ENCODE measurements at places on chromosomes 11 and 22.

DNA sequence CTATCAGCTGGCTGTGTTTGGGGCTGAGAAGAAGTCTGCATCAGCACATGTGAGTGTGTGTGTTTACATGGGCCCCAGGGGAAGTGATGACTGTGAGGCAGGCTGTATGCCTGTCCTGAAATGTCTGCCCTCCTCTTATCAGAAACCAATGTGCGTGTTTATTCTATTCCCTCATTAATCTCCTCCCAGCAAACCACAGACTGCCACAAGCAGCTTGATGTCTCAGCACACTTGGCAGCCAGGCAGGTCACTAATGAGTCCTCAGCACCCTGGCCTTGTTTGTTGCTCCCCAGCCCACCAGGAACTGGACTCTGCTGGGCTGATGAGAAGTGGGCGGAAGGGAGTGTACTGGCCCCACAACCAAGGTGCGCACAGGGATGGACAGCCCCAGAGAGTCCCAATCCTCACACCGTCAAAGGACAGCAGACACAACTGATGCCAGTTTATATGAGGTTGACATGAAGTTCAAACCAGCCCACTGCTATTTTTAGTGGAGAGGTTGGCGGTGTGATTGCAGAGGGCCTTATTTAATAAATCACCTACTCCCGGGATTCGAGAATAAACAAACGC, 225.8 kb downstream of the ETS1 start:
- no peak for DNase-seq

- no peak for DNase-seq
Measured at GRCh38 chr11:62000539-62001446, 33.4 kb upstream of the FTH1 start.

GRCh38 chr11:30451167-30451566, 128.3 kb downstream of the ARL14EP start:
- no peak for DNase-seq

DNA sequence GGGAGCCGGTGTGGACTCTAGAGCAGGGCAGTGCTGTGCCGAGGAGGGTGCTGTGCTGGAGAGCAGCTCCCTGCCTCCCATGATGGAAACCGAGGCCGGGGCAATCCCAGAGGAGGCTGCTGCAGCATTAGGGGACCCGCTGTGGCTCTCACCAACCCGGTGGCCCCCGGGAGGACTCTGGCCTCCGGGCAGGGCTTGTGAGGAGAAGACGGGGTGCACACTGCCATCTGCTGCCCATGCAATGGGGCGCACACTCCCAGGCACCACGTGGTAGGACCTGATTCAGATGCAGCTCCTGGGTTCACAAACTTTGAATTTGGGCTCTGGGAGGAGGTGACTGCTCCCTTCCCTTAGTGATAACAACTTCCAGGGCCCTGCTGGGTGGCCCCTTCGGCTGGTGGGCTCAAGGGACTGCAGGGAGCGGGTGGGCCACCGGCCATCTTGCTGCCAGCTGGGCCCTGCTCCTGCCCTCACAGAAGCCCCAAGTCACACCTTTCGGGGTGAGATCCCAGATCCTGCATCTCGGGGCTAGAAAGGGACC, 93.8 kb upstream of the FGF3 start:
- DNase-seq = no peak

DNA sequence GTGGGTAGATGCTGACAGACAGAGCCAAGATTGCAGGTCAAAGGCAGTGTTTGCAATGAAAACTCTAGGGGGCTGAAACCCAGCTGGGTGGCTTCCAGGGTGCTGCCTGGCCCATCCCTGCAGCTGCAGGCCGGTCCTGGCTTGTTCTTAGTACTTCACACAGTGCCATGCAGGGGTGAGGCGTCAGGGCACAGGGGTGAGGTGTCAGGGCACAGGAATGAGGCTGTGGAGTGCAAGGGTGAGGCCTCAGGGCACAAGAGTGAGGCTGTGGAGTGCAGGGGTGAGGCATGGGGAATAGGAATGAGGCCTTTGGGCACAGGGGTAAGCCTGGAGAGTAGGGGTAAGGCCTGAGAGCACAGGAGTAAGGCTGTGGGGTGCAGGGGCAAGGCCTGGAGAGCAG, 337.6 kb downstream of the TBC1D22A start:
- no peak for DNase-seq

- DNase-seq = no peak
Measured at GRCh38 chr11:104043678-104044239, 7.3 kb downstream of the DDI1 start.

GRCh38 chr22:50136581-50137015, 33.9 kb upstream of the PANX2 start:
- DNase-seq = no peak

DNA sequence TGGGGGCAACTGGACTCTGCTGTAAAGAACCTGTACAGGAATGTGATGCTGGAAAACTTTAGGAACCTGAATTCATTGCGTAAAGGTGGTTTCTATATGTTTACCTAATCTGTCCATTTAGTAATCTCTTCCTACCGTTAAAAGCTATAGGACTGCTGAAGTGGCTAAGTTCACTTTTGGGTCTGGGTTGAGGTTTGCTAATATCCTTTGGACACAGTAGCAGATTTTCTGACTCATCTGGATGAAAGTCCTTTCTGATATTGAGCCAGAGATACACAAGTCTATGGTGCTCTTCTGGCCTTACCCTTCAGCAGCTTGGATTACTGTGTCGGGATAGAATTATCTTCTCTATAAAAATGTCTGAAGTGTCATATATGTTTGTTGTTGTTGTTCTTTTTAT, 16.9 kb downstream of the ZNF215 start:
- DNase-seq = no peak

- DNase-seq = no peak
Measured at GRCh38 chr22:28115426-28115825, 196.4 kb upstream of the PITPNB start.

DNA sequence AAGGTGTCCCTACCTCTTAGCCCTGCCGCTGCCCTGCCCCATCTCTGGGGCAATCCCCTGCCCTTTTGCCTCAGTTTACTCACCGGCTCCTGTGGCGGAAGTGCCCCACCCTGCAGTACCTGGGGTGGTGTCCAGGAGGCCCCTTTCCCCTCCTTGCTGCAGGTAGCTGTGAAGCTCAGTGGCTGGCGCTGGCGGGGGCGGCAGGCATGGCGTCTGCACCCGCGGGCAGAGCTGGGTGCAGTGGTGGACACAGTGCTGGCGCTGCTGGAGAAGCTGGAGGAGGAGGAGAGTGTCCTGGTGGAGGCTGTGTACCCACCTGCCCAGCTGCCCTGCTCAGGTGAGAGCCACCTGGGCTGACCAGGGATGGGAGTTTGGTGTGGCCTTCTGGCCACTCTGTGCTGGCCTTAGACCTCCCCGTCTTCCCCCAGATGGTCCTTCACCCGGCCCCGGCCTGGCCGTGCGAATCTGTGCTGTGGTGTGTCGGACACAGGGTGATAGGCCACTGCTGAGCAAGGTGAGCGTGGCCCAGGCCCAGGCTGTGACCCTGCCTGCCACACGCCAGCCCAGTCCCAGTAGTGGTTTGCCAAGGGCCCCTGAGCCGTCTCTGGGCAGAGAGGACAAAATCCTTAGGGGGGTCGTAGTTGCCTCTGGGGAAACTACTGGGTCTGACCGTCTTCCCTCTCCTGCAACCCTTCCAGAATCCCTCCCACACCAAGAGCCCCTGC, 4.0 kb downstream of the CARNS1 start:
- no peak for DNase-seq

DNA sequence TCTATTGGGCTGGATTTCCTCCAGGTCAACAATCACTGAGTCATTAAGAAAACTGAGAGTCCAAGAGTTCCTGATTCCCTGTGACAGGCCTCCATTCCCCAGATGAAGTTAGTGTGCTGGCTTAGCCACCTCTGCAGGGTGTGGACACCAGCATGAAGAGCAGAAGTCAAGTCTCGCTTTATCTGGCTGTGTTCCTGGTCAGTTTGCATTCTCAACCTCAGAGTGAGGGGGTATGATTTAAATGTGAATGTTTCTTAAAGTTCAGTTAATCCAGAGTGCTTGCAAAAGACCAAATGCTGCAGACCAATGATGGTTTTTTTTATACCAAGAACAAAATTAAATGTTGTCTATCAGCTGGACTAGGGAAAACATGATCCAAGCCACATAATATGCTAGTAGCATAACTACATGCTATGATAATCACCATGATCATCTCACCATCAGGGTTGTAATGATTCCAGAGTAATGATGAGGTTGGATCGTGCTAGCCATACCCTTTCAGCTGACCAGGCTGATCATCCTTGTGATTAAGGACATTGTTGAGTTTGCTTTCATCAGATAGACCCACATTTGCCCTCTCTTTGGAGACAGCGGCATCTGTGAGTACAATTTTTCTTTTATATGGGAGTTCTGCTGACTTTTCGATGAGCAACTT, 145.8 kb upstream of the ARHGAP20 start:
- no peak for DNase-seq

DNA sequence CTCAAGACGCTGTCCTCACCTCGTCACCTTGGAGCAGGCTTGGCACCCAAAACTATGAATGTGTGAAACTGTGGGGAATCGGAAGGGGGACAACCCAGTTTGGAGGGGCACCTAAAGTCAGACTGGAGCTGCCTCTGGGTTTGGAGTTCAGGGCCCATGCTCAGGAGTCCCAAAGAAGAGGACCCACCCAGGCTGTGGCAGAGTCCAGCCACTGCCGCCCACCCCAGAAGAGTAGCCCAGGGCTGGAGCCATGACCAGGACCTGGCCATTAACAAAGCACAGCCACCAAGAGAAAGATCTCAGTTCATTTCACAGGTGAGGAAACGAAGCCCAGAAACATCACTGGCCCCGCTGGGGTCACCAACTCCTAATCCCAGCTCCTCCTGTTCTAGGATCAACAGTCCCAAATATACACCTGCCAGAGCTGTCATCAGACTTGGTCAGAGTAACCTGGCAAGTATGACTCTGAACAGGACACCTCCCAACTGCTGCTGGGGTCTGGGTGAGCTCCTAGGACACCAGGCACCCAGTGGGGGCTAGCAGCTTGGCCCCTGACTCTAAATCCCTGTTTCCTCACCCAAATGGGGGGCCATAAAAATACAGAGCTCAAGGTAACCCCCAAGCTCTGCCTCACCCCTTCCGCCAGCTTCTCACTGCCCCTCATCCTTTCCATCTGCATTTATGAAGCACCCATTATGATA, 2.7 kb downstream of the RAB3IL1 start:
- DNase-seq = no peak

- DNase-seq = no peak
Measured at GRCh38 chr22:45969414-45969799, 7.6 kb downstream of the WNT7B start.

- DNase-seq = no peak
Measured at GRCh38 chr11:132620423-132620822, 911.9 kb downstream of the OPCML start.

GRCh38 chr22:30274437-30274812, 7.8 kb upstream of the OSM start:
- no peak for DNase-seq

DNA sequence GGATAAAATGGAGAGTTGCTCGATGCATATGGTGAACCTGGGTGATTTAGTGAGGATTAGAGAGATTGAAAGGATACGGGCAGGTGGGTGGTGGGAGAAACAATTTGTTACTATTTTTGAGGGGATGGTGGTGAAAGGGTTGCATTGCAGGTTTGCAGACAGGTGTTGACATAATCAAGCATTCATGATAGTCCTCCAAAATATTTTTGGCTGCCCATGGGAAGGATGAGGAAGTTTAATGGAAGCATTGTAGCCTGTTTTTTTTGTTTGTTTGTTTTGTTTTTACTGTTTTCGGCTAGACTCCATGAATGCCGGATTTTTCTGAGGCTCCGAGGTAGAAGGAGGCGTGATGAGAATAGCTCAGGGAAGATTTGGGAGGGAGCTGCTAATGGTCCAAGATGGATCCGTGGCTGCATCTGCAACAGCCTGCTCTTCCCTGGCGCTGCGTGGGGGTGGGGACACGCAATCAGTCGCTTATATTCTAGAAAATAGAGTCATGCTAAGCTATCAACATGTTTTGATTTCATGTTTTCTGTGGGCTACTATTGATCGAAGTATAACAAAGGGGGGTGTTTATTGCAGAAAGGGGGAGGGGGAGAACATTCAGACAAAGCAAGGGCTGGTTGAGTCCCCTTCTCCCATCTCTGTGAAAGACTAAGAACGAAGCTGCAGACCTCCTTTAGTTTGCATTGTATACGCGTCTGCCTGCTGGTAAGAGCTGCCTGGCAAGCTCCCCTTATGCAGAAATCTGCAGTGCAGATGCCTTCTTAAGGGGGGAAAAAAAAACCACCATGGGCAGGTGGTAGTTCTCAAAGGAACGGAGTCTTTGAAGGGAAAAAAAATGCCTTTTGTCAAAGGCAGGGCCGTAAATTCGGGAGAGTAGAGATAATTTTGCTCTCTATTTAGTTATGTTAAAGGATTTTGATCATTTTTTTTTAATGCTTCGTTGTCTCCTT, 1.0 kb downstream of the RTN3 start:
- DNase-seq = no peak
